ENCODE measurements at places on chromosomes 16 and 17. TPM values are rescaled to one million over a fixed set of nuclear protein-coding genes. Genes with fewer than 3 reads are reported as not detected.

PPP1R27 gene
- total RNA-seq = not detected

TNK1 gene
- 20.8 TPM for total RNA-seq

TBC1D3 gene
- not detected for total RNA-seq

FZD2 gene
- 0.34 TPM for total RNA-seq

C1QL1 gene
- total RNA-seq = not detected

ATP2A3 gene
- 144 TPM for total RNA-seq

SCNN1B gene
- not detected for total RNA-seq

CCL7 gene
- total RNA-seq = not detected

CD300LB gene
- not detected for total RNA-seq

TEX14 gene
- total RNA-seq = 1.1 TPM

SPN gene
- 98.4 TPM for total RNA-seq

CCL1 gene
- not detected for total RNA-seq

C17orf78 gene
- total RNA-seq = not detected

TMEM100 gene
- total RNA-seq = not detected

C16orf92 gene
- total RNA-seq = not detected

ORMDL3 gene
- total RNA-seq = 192 TPM

MYO15A gene
- 1.5 TPM for total RNA-seq

ZDHHC1 gene
- total RNA-seq = not detected

ZNF469 gene
- total RNA-seq = 2.0 TPM

PPM1E gene
- not detected for total RNA-seq

PDIA2 gene
- total RNA-seq = not detected

CLEC3A gene
- total RNA-seq = not detected

SOST gene
- total RNA-seq = not detected

CTF1 gene
- total RNA-seq = 1.0 TPM

KRTAP17-1 gene
- not detected for total RNA-seq

PLA2G10 gene
- total RNA-seq = not detected

DOC2A gene
- total RNA-seq = not detected

PRSS53 gene
- 11.1 TPM for total RNA-seq

HS3ST3B1 gene
- total RNA-seq = 37.5 TPM

SENP3 gene
- 48.0 TPM for total RNA-seq

SLC16A6 gene
- 6.9 TPM for total RNA-seq

KRT12 gene
- not detected for total RNA-seq

HOXB8 gene
- total RNA-seq = not detected

TNP2 gene
- not detected for total RNA-seq

B9D1 gene
- total RNA-seq = 1.9 TPM

TBX21 gene
- 1.6 TPM for total RNA-seq

FBXO39 gene
- 0.29 TPM for total RNA-seq

CTU2 gene
- total RNA-seq = 31.5 TPM
